Ovary (tissue), 10 donors: ENCODE measurements at places on chromosomes 7 and 10. TPM values are rescaled to one million over a fixed set of nuclear protein-coding genes. Genes with fewer than 3 reads are reported as not detected.

GRCh38 chr7:35792873-35793489 lies 7.9 kb upstream of the SEPTIN7 start:
- H3K36me3 ChIP-seq: no peaks in the 10 kb centered on the region
- H3K4me1 ChIP-seq: no peaks in the 10 kb centered on the region
- H3K27ac ChIP-seq: no peak overlapping the region
- no peaks in the 10 kb centered on the region for H3K27me3 ChIP-seq

DNA sequence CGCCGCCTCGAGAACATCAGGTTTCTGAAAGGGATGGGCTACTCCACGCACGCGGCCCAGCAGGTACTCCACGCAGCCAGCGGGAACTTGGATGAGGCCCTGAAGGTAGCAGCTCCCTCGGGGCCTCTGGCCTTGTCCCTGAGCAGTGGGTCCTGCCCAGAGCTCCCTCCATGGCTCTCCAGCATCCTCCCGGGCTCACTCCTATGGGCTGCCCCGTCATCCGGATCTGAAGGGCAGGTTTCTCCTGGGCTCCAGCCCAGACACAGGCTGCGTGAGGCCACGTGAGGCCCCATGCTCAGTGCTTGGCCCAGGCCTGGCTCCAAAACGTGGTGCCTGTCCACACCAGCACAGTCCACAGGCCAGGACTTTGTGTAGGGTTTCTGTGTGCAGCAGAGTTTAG lies 32.5 kb downstream of the NUB1 start:
- no peak overlapping the region for H3K27ac ChIP-seq
- DNase-seq: no peak
- H3K4me3 ChIP-seq: no peak overlapping the region
- H3K27me3 ChIP-seq: no peaks in the 10 kb centered on the region

DNA sequence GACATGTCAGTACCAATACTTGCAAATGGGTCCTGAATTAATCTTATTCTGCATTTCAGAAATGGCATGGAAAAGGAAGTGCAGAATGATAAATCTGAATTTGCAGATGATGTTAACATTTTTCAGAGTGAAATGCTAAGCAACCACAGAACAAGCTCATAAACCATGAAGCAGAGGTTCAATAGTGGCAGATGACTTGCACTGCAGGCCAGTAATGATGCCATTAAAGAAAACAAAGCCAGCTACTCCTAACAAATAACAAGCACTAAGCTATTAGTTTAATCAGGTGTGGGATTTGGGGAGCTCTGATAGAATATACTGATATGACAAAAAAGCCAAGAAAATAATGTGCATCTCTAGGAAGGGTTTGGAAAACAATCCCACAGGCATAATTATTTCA lies 85.4 kb downstream of the FAM13C start:
- H3K27ac ChIP-seq: no peak overlapping the region
- no peaks in the 10 kb centered on the region for H3K36me3 ChIP-seq
- H3K27me3 ChIP-seq: no peaks in the 10 kb centered on the region
- no peak for DNase-seq

DNA sequence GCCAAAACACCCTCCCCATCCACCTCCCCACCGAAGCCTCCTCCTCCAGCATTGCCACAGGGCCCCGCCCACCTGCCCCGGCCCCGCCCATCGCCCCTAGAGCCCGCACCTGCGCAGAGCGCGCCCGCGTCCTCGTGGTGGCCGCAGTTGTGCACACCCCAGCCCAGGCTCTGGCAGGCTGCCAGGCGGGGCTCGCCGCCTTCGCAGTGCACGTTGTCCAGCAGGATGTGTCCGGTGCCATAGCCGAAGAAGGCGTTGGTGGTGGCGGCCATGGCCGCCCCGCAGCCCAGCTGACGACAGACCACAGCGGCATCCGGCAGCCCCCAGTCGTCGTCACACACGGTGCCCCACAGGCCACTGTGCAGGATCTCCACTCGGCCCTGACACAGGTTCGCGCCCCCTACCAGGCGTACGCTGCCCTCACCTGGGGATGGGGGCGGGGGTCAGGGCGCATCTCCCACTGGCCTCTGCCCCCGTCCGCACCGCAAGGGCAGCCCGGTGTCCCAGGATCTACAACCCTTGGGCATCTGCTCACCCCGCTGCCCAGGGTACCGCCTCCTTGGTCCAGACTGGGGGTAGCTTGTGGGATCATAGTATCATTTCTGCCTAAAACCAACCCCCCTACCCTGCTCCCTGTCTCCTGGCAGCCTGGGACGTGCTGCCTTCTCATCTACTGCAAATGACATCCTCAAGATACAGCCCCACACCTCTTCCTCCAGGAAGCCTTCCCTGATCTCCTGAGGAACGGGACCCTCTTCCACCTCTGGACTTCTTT lies 11.9 kb downstream of the SSC4D start:
- H3K27ac ChIP-seq: peak overlapping the region; percentile 24
- H3K27me3 ChIP-seq: no peaks in the 10 kb centered on the region
- H3K4me1 ChIP-seq: peaks cover 8% of the 10 kb centered on the region
- H3K36me3 ChIP-seq: no peaks in the 10 kb centered on the region
- peak; percentile 88 for DNase-seq

The KCNIP2 gene
- 8.2 TPM for total RNA-seq

The ASB4 gene
- total RNA-seq: 0.13 TPM

The CACNB2 gene
- 23.2 TPM for total RNA-seq

The CYP2E1 gene
- 4.6 TPM for total RNA-seq
